CD4-positive, alpha-beta T cell treated with Interleukin-15 for 4 hours (primary cell): ENCODE measurements at places on chromosomes 12 and 14.
A peak's percentile ranks its signal among the peaks of the same experiment; 100 is the strongest.

- DNase-seq = no peak
Measured at GRCh38 chr12:57793920-57794319, 11.3 kb downstream of the TSFM start.

GRCh38 chr12:97493731-97494130 lies 31.1 kb downstream of the RMST start:
- DNase-seq = no peak

- DNase-seq = no peak
Measured at GRCh38 chr12:116637589-116638150, 78.5 kb downstream of the MAP1LC3B2 start.

GRCh38 chr14:52073251-52073650 lies 4.4 kb upstream of the NID2 start:
- DNase-seq = no peak

DNA sequence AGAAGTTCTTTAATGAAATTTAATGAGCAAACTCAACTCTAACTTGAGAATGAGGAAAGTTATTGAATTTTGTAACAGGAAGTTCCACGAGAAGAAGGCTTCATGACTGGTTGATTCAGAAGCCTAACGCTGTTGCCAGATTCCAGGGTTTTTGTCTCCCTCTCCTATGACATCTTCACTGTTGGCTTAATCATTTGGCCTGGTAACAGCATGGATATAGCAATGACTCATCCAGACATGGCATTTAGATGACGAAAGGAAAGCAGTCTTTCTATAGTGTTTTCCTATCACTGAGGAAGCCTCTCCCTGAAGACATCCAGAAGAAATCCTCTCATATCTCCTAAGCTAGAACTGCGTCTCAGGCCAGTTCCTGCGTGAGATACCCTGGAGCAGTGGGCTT lies 9.4 kb upstream of the KCNA1 start:
- no peak for DNase-seq

GRCh38 chr12:115060477-115061168 lies 376.6 kb upstream of the TBX3 start:
- DNase-seq = no peak

- no peak for DNase-seq
Measured at GRCh38 chr14:91729756-91730155, 2.1 kb downstream of the CATSPERB start.

DNA sequence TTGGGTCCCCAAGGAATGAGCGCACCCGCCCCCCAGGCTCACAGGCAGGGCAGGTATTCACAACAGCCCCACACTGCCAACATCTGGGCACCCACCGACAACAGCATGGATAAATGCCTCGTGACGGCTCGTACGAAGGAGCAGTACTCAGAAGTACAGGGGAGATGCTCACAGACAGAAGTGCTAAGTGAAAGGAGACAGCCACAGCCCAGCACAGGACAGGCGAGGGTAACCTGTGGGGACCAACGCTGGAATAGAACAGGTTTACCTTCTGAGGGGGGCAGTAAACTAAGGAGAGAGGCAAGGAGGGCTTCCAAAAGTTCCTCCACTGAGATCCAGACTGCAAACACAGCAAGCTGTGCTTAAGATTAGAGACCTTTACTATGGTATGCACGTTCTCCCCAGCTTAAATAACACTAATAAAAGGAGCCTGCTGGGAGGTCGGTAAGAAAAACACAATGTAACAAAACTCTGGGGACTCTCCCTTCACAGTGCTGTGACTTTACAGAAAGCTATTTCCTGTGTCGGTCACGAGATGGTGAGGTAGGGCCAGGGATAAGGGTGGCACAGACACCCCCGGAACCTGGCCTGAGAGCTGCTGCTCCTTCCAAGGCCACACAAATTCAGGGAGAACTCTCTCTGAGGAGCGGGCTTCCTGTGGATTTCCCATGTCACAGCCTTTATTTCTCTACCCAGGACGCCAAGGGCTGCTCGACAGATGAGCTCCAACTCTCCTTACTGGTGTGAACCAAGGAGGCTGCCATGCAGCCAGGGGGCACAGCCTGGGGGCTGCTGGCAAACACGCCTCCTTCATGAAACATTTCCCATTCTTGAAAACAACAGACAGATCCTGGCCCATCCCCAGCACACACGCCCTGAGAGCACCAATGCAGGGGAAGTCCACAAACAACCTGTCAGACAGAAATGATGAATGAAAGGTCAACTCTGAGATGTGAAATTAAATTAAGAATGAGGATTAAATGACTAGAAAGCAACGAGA lies 26.3 kb downstream of the SLC15A4 start:
- no peak for DNase-seq

DNA sequence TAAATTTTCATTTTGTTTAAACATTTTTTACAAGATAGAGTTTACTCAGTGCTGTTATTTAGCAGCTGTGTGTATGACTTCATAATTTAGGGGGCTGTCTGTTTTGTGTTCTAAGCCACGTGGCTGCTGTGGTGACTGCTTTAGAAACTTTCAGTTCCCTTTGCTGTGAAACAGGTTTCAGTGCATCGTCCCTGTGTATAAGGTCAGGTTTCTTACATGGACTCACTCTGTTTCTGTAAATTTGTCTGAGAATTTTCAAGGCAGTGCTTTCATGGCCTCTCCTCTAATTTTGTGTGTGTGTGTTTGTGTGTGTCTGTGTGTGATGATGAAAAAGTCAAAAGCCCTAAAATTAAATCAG lies 32.4 kb downstream of the BICD1 start:
- DNase-seq = peak; percentile 3

DNA sequence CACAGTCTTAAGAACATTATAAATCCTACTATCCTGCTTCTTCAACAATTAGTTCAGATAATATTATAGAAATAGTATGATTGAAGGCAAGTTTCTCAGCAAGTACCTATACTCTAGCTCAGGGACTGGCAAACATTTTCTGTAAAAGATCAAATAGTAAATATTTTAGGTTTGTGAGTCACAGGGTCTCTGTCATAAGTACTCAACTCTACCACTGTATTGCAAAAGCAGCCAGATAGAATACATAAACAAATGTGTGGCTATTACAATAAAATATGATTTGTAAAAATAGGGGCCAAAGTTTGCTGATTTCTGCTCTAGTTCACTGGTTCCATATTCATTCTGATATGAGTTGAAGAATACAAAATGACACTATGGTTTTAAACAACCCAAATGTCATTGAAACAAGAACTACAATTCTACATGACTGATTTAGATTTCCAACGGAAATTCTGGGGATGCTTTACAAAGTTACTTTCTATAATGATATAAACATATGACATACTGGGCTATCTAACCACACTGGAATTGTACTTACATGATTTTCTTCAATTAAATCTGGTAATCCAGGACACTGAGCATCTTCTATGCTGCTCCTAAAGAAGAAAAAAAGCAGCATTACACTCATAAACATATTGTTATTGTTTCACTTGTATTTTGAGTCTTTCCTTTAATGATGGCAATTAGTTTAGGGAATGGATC lies 23.2 kb downstream of the LGALS3 start:
- no peak for DNase-seq

- no peak for DNase-seq
Measured at GRCh38 chr14:80419345-80419744, 208.0 kb upstream of the DIO2 start.

GRCh38 chr14:93522221-93522620 lies 91.5 kb downstream of the UNC79 start:
- no peak for DNase-seq

- DNase-seq = no peak
Measured at GRCh38 chr12:7327918-7328317, 24.0 kb downstream of the ACSM4 start.

DNA sequence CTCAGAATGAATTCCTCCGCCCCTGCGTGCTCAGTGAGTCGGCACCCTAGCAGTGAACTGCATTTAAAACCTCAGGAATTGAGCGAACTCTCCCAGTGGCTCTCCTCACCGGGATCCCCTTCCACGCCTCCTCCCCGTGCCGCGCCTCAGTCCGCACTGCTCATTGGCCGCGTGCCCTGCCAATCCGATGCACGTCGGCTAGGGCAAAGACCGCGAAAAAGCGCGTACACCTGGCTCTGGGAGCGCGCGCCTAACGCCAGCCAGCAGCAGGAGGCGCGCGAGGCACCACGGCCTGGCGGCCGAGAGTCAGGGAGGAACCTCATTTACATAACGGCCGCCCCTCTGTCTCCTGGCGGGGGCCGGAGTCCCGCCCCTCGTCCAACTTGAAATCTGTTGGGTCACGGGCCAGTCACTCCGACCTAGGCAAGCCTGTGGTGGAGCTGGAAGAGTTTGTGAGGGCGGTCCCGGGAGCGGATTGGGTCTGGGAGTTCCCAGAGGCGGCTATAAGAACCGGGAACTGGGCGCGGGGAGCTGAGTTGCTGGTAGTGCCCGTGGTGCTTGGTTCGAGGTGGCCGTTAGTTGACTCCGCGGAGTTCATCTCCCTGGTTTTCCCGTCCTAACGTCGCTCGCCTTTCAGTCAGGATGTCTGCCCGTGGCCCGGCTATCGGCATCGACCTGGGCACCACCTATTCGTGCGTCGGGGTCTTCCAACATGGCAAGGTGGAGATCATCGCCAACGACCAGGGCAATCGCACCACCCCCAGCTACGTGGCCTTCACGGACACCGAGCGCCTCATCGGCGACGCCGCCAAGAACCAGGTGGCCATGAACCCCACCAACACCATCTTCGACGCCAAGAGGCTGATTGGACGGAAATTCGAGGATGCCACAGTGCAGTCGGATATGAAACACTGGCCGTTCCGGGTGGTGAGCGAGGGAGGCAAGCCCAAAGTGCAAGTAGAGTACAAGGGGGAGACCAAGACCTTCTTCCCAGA lies at the start of gene HSPA2:
Gene HSPA2 (plus strand): TSS at position 534 of the 995 bp plus-strand sequence. CDS start 109 bp downstream, at position 643.
- DNase-seq = peak; percentile 97

DNA sequence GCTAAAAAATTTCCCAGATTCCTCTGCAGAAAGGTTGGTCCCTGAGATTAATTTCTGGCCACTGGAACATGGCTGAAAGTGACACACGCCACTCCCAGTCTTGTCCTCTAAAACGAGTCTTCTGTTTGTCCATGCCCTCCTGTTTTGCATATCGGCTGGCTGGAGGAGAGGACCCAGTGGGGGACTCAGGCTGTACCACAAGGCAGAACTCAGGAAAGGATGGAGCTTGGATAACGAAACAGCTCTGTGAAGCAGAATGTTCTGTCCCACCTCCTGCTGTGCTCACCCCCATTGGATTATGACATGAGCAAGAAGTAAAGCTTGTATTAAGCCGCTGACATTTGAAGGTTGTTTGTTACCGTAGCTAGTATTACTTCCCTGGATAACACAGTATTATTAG lies 856.2 kb downstream of the BCL11B start:
- no peak for DNase-seq

DNA sequence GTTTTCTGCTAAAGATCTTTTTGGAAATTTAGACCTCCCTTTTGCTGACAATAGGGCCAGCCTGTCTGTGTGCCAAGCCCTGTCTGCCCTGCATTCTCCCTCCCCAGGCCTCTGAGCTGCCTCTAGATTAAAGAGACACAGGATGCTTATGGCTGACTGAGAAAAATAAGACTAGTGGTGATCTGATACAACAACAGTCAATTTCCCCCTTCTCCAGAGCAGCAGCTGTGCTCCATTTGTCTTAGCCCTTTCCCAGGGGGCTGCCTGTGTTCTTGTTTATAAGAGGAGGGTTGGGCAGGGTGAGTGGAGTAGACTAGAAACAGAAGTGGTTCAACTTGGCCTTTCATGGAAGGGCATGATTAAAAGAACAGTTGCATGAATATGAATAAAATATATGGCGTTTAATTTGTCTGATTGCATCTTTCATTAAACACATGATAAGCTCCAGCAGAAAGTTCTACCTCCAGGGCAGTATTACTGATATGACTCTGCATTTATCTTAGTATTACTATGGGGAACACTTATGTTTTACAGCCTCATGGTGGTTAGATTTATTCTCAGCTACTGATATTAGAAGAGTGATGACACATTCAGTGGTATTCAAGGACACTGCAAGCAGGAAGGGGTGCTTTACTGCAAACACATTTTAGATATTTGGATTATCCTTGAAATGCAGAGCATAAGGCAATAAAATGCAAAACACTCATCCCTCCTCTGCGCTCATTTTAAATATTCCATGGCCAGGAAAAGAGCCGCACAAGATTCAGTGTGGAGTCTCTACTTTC lies 150.2 kb upstream of the CLEC14A start:
- DNase-seq = no peak

GRCh38 chr14:77641534-77642341 lies 25.3 kb upstream of the SPTLC2 start:
- DNase-seq = peak; percentile 64

GRCh38 chr12:59927032-59927431 lies 331.2 kb downstream of the SLC16A7 start:
- no peak for DNase-seq

- DNase-seq = no peak
Measured at GRCh38 chr14:104801520-104802393, 856 bp downstream of the ZBTB42 start.

DNA sequence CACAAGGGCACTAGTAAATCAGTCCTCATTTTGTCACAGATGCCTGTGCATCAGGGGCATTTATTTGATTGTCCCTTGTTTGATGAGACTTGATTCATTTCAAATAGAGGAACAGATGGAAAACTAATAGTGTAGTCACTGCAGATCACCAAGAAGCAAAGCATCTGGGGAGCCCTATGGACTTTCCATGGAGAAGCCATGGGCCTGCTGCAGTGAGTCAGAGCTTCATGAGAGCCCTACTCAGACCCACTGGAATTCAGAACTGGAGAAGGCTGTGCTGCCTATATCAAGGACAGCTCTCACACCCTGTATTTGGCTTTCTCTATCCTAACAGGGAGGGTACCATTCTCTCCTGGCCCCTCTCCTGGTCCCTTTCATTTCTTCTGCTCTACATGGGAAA lies 126.2 kb downstream of the GRIP1 start:
- DNase-seq = no peak

- no peak for DNase-seq
Measured at GRCh38 chr12:89693639-89694202, 14.9 kb downstream of the ATP2B1 start.

GRCh38 chr12:46562625-46563225 lies 190.2 kb upstream of the SLC38A2 start:
- DNase-seq = no peak

DNA sequence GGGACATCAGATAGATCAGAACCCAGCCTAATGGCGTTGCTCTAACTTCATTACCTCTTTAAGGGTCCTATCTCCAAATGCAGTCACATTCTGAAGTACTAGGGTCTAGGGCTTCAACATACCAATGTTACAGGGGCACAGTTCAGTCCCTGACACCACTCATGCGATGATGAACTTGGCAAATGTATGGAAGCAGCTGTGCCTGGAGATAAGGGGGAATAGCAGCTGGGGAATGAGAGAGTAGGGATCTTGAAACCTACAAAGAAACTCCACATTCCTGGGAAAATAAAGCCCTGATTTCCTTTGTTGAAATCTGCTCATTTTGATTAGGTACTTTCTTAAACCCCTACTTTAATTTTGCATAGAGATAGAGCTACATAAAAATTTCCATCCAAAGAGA lies 20.5 kb upstream of the TMCC3 start:
- DNase-seq = no peak

GRCh38 chr12:88833641-88834116 lies 253.4 kb upstream of the KITLG start:
- no peak for DNase-seq

DNA sequence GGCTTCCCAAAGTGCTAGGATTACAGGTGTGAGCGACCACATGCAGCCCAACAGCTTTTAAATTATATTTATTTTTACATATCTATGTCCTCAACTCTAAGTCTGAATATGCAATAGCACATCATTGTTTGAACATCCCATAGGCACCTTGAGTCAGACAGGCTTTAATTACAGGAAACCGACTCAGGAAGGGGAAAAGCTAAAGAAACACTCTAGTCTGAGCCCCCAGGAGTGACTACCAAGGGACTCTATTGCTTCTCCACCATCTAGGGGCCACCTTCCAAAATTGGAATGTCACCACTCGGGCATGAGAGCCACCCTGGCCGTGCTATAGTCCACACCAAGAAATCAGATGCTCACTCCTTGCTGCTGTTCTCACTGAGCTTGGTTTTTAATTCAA lies 14.0 kb upstream of the MFAP5 start:
- DNase-seq = no peak
